KG1 (cell line): ENCODE measurements at places on chromosomes 2 and 18.

DNA sequence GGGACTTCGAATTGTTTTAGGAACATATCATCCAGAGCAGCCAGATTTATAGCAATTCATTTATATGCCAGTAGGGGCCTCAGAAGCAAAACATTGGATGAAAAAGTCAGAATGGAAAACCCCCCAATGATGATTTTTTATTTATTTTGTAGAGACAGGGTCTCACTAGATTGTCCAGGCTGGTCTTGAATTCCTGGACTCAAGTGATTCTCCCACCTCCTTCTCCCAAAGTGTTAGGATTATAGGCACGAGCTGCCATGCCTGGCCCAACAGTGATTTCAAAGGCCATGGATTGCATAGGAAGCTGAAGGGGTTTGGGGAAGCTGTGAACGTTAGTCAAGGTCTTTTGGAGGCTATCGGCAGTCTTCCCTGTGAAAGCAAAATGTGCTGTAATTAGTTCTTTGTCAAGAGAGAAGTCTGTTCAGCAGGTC is 21.9 kb upstream of the MCFD2 start:
- no peak for DNase-seq

DNA sequence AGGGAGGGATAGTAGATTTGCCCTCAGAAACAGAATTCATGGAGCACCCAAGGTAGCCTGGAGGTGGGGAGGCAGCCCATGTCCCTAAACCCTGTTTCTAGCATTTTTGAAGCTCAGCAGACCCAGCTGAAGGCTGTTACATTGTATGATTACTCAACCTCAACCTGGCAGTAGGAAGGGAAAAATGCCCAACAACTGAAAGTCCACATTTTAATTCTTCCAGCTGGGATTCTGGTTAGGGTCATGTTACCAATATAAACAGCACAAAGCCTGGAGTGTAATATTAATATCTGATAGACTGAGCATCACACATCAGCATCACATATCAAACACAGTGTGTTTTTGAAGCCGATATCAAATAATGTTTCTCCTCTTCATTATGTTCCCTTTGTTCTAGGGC is 437.0 kb downstream of the HRH4 start:
- no peak for DNase-seq

GRCh38 chr2:222627764-222628163 is 28.1 kb downstream of the FARSB start:
- no peak for DNase-seq

GRCh38 chr2:17373041-17373440 is 145.2 kb downstream of the RAD51AP2 start:
- DNase-seq = no peak

DNA sequence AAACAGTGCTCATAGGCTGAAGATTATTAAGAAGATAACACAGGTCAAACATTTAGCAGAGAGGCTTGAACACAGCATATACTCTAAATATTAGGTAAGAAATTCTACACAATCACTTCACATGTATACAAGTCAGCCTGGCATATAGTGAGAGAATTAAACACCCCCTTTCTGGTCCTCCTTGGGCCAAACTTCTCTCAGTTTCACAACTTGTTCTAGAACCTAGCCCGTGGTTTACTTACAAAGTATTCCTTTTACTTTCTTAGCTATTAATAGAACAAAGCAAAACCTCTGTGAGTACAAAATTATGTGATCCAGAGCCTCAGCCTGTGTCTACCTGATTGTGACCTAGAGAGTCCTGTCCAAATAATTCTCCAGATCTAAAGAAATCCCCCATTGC is 562.8 kb downstream of the TNS1 start:
- DNase-seq = no peak

GRCh38 chr2:128414351-128414750 is 95.7 kb upstream of the HS6ST1 start:
- no peak for DNase-seq

DNA sequence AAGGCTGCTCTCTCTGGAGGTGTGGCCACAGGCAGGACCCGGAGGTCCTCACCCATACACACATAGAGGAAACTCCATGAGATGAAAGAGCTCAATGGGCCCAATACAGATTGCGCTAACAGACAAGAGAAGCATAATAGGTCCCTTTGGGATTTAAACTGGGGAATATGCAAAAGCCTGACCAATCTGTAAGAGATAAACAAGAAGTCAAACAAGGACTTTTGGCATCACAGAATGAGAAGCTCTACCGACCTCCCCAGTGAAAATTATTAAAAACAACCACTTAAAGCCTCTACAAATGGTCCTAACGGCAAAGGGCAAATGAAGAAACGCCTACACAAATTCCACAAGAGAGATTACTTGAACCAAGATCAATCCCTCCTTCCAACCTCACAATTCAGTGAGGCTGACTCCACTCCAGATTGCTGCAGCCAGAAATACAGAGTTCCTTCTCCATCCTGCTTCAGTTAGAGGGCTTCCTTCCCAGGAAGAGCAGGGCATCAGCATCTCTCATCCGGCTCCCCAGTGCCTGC is 10.8 kb downstream of the IWS1 start:
- DNase-seq = no peak

GRCh38 chr2:55153584-55154299 is 78.4 kb downstream of the CLHC1 start:
- DNase-seq = no peak

GRCh38 chr2:28658369-28658768 is 93.3 kb upstream of the PPP1CB start:
- no peak for DNase-seq

- DNase-seq = no peak
Observed at GRCh38 chr2:12816379-12817306, 99.9 kb downstream of the TRIB2 start.

DNA sequence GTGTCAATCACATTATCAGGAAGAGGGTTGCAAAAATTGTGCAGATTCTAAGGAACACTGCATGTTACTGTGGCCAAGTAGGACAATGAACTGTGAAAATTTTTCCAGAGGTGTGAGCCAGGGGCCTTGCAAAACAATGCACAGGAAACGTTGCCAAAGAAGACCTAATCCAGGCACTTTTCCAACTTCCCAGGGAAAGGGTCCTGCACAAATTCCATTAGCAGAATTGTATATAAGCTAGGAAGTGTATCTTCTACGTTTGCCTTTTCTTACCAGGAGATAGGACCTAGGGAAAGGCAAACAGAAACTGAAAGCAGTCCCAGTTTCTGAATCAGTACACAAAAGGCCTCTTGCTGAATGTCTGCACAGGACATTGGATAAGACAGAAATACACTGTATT is 1888.3 kb upstream of the CELF4 start:
- DNase-seq = no peak

GRCh38 chr2:121326628-121327027 is 41.6 kb upstream of the TFCP2L1 start:
- no peak for DNase-seq

DNA sequence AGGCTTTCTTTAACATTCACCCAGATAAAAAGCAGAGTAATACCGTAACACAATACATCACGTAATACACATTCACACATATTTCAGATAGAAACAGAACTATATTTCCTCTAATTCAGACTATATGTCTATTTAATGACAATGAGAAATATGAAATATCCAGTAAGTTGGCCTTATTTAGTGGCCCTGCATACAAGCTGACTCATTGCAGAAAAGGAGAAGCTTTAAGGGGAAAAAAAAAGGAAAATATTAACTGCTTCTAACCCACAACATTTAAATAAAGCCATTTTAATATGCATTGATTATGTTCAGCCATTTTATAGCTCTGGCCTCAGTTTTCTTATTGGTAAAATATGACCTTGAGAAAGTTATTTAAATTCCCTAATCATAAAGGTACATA is 94.8 kb downstream of the PPP1R1C start:
- no peak for DNase-seq

GRCh38 chr2:54572262-54572635 is 116.1 kb downstream of the SPTBN1 start:
- no peak for DNase-seq

- no peak for DNase-seq
Observed at GRCh38 chr2:239496700-239497099, 95.9 kb upstream of the HDAC4 start.

DNA sequence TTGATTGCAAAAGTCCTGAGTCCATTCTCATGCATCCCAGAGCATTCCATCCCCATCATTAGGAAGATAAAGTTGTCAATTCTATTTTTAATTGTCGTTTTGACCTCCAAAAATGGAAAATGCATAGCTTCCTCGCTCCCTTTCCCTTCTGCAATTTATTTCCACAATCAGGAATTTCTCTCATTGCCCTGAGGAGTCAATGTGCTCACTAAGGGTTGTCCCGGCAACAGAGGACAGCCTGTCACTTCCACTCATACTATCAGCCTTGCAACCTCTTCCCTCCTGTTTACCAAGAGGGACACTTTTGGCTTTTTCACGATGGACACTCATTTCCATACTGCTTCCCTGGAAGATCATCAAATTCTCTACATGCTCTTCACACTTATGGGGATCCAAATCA is 164.8 kb downstream of the MYO5B start:
- DNase-seq = no peak

DNA sequence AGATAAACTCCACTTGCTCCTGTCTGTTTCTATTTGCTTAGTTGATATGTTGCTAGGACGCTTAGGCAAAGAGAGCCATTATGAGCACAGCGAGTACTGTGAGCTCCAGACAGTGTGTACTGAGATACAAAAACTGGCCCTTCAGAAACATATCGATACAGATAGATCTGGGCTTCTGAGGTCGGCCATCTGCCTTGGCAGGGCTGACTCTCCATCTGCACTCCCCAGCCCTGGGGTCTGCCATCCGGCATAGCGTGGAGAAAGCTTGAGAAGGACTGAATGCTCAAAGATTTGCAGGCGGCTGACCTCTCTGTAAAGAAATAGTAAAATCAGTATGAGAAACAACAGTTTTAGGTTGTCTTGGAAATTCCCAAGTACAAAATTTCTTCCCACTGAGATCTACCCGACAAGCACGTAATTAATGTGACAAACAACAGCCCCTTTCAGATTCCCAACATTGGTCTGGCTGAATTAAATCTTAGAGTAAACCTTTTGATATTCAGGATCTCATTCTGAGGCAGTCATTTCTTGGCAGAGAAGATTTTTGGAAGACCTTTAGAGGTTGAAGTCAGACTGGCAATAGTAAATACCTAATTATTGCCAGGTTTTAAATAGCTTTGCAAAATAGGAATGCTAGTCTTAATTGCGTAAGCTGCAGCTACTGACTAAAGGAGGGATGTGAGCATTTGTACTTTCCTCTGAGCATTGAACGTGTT is 127.4 kb downstream of the CHST9 start:
- no peak for DNase-seq

DNA sequence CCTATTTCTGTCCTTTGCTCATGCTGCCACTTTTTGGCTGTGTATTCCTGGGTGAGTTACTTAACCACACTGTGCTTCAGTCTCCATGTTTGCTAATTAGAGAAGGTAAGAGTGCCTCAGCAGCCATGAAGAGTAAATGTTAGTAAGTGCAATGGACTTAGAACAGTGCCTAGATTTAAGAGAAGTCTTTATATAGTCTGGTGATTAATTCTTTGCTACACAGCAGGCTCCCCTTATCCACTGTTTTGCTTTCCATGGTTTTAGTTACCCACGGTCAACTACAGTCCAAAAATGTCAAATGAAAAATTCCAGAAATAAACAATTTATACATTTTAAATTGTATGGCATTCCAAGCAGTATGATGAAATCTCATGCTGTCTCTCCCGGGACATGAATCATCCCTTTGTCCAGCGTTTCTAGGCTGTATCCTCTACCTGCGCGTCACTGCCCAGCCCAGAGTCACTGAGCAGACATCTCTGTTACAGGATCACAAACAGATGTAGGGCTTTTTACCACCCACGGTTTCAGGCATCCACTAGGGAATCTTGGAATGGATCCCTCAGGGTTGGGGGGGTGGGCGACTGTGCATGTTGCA is 91.0 kb downstream of the CTIF start:
- DNase-seq = no peak

- no peak for DNase-seq
Observed at GRCh38 chr2:47076126-47076506, 79.0 kb downstream of the STPG4 start.

DNA sequence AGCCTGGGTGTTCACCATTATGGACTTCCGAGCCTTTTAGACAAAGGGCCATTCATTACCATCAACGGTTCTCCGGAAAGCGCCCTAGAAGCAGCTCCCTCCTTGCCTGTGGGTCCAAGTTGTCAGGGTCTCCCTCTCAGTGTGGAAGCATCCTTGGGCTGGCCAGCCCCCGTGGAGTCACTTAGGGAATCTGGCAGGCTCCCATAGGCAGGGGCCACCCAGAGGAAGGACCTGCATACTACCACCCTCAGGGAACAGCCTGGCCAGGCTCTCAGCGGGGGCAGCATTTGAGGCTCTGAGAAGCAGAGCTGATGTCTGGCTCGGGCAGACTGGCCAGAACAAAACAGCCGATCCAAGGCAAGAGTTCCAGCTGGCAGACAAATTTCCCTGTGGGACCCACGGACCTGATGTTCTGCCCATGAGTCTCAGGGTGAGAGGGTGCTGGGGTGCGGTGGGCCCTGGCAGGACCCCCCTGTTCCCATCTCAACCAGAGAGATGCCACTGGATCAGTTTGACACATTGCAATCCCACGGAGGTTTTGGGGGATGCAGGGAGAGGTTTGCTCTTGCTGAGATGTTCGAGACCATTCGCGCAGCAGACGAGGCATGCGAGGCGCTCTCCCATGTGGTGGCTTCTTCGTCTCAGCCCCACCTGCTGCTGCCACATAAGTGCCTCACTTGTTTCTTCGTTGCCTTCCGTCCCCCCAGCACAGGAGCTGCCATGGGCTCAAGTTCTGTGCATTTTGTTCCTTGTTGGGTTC is 56.9 kb downstream of the ACKR3 start:
- no peak for DNase-seq

DNA sequence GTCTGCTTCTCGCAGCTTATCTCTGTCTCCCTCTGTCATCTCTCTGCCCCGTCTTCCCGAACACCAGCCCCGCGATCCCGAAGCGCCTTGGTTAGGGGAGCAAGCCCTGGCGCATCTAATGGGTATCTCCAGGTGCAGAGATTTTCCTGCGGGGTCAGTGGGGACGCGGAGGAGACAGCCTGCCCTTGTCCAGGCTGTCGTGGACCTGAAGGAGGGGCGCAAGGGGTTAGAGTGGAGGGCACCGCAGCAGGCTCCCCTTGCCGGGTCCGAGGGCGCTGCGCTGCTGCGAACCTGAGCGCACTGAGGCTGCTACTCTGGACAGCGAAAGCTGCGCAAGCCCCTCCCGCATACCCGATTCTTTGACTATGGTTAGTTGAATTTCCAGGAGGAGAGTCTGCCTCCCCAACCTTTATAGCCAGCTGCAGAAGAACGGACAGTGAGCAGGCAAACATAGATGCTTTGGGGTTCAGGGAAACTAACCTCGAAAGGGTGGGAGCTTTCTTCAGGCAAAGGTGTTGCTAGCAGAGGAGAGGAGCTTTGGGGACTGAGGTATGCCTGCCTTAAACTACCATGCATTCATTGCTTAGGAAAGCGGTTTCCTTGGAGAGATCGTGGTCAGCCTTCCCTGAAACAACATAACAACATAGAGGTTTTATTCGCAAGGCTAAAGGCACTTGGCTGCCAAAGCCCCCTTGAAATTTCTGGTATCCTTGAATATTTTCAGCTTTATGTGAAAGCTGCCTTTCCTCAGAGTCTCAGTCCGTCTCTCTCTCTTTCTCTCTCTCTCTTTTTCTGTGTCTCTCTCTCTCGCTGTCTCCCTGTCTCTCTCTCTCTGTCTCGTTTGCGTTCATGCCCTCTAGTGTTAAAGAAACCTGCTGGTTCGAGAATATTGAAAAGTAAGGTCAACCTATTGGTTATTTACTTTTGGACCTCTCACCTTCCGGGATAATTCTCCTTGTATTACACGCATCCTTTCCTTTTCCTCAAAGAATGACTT is 1.6 kb downstream of the GALNT13 start:
- no peak for DNase-seq

- no peak for DNase-seq
Observed at GRCh38 chr18:76363436-76364120, 131.5 kb downstream of the ZNF516 start.

- no peak for DNase-seq
Observed at GRCh38 chr18:50969448-50969847, 1.6 kb downstream of the ELAC1 start.
